Cortex of kidney (tissue), 1 donor: ENCODE measurements at places on chromosomes 4 and X.

DNA sequence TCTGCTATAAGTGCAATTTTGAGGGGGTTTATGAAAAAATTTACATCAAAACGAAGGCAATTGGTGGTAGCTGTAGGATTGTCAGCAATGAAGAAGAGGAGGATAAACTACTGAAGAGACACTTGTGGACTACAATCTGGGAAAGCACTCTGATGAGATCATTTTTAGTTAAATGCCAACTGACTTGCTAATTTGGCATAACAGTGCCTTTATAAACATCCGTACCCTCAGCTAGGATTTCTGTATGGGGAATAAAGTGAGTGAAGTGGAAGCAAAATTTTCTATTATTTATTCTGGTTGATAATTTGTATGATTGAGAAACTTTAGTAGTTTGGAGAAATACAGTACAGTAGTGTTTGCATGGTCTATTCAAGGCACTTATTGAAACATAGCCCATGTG is 11.2 kb upstream of the GNRHR start:
- DNase-seq: no peak

DNA sequence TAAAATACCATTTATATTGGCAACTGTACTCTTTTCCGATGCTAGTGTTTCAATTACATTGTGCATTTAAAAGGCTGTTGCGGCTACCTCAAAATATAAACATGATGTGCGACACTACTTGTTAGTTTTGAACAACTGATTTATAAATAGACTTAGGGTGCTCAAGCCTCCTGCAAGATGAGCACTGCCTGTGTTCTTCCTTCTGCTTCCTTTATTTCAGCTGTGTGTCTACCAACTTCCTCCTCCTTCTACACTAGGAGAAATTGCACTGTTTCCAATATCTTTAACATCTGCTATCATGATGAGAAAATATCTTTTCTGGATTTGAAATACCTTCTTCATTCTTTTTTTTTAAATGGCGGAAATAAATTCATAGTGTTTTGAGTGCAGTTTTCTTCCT is 24.0 kb downstream of the TET2 start:
- DNase-seq: no peak

DNA sequence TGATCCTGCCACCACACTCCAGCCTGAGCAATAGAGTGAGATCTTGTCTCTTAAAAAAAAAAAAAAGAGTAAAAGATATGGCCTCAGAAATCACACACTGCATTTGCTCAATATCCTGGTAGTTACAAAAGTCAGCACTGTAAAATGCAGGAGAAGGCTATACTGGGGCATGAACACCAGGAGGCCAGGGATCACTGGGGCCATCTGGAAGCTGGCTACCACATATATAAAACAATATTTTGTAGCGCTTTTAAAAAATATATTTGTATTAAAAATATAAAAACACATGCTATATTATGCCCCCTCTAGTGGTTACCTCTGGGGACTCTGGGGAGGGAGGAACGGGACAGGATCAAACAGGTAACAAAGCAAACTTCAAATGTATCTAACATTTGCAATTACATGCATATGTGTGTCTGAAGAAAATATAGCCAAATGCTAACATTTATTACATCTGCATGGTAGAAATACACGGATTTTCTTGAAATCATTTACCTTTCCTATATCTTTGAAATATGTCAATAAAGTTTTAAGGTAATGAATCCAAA is 4.0 kb downstream of the C4orf46 start:
- no peak for DNase-seq

- no peak for DNase-seq
Observed at GRCh38 chrX:124719060-124719459, 372.7 kb downstream of the SH2D1A start.

GRCh38 chr4:23770011-23770410 is 119.8 kb downstream of the PPARGC1A start:
- no peak for DNase-seq

DNA sequence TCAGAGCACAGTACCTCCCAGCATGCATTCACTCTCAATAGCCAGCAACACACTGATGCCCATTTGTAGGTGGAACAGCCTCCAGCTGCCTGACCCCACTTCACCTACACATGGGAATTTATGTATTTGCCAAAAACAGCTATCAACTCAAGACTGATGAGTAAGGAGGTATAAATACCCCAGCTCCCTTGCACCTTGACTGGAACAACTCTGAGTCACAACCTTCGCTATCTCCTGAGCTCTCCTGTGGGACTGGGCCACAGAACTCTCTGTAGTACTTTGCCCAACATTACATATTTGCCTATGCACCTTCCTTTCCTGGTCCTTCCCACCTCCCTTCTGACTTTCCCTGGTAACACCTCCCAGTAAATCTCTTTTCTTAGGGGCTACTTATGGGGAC is 16.5 kb upstream of the EGFL6 start:
- DNase-seq: no peak

DNA sequence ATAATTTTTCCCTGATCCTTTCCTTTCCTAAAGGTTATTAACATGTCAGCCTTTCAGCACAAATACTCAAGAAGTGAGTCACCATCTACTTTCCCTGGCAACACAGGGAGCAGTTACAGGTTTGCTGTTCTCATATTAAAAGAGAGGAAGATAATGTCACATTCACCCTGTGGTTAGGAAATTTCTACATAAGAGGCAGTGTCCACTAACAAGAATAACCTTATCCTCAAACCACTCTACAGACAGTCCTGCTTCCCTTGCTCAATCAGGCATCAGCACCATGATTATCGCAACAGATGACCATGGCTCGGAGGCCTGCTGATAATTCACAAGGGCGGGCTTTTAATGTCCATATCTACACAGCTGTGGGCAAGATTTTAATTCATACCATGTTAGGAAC is 30.9 kb downstream of the RNF150 start:
- no peak for DNase-seq

- no peak for DNase-seq
Observed at GRCh38 chrX:155242300-155242699, 22.0 kb downstream of the RAB39B start.

DNA sequence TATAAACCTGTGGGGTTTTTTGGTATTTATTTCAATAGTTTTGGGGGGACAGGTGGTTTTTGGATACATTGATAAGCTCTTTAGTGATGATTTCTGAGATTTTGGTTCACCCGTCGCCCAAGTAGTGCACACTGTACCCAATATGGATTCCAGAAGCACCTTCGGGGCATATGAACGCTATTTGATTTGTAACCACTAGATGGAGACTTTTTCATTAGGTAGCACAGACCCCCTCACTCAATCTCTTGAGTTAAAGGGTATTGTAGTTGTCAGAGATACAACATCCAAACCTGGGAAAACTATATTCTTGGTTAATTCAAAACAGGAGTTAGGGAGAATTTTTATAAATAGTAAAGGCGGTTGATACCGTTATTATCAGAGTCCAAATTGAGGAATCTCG is 79.8 kb downstream of the SPANXN3 start:
- DNase-seq: no peak

- no peak for DNase-seq
Observed at GRCh38 chr4:137545461-137545861, 13.2 kb upstream of the PCDH18 start.
